ENCODE measurements at places on chromosomes 6 and 20.
A peak's percentile ranks its signal among the peaks of the same experiment; 100 is the strongest.

- peak; percentile 90 for DNase-seq
These were observed 224.4 kb upstream of the FLRT3 start for GRCh38 chr20:14561741-14562221.

GRCh38 chr6:17865798-17866725, 121.4 kb downstream of the KIF13A start:
- no peak for DNase-seq

DNA sequence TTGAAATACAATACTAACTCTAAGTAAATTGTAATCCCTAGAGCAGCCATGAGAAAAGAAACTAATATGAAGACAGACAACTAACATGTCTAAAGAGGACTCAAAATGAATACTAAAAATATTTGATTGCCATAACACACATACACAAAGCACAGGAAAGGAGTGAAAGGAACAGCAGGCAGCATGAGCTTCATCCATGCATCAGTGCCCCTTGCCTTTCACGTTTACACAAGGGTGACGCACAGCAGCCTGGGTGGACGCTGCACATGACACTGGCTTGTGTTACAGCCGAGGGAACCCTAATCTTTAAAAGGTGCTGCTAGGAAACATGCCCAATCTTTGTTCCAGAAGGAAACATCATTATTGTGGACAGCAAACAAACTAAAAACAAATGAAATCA, 123.5 kb downstream of the MAN1A1 start:
- peak; percentile 82 for DNase-seq

GRCh38 chr6:150865043-150865405, 478 bp upstream of the MTHFD1L start:
- no peak for DNase-seq

GRCh38 chr6:88565409-88565811, 398.0 kb downstream of the RNGTT start:
- DNase-seq: no peak

- peak; percentile 91 for DNase-seq
These were observed 37.5 kb upstream of the IER3 start for GRCh38 chr6:30781743-30782424.

DNA sequence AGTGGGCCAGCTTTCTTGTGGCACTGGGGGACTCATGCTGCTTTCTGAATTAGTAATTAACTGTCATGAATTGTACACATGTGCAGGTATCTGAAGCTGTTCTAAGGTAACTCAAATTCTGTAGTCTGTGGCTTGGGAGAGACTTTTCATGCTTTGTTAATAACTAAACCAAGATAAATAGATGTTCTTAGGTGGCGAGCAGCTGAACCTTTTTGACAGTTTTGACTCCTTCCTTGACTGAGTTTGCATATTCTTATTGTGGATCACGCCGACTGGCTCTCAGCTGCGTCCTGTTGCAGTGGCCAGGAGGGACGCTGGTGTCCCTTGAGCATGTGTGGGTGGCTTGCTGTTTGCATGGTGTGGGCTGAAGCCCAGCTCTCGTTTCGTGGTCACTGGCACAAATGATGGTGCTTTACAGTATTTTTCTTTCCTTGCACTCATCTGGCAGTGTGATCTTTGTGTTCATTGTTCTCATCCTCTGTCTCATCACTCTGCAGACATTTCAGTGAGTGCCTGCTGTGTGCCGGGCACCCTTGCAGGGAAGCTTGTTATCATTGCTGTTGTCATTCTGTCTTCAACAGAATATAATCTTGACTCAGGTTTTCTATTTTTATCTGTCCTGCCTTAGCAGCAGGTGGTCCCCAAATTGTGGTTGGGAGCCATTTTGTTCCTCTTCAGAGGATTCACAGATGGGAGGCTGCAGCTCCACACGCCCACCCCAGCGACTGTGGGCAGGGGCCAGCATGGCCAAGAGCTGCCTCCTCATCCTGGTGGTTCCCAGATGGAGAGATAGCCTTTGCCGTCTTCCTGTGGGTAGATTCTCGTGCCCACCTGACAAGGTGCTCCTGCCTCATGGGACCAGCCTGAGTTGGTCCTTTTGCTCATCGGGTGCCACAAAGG, 39.6 kb downstream of the DUSP22 start:
- no peak for DNase-seq

- DNase-seq: no peak
These were observed 36.4 kb upstream of the SAMD3 start for GRCh38 chr6:130259140-130259539.

DNA sequence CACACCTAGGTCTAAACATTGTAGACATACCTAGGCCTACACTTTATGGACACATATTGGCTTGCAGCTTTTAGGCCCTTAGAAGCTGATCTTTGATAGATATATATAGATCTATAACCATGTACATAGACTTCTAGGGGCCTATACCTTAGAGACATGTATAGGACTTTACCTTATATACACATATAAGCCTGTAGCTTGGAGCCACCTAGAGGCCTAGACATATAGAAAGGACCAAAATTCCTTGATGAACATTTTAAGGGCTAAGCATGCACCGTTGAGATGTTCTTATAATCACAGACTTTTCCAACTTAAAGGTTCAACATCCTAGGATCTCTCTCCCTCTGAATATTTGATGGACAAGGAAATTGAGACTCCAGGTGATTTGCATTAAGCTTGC, 371.7 kb upstream of the SASH1 start:
- peak; percentile 21 for DNase-seq

GRCh38 chr20:47905628-47906347, 120.5 kb upstream of the SULF2 start:
- DNase-seq: no peak

- no peak for DNase-seq
These were observed 158.1 kb upstream of the B3GAT2 start for GRCh38 chr6:71114986-71115385.

GRCh38 chr6:3235486-3235885, 8.0 kb upstream of the TUBB2B start:
- DNase-seq: no peak

DNA sequence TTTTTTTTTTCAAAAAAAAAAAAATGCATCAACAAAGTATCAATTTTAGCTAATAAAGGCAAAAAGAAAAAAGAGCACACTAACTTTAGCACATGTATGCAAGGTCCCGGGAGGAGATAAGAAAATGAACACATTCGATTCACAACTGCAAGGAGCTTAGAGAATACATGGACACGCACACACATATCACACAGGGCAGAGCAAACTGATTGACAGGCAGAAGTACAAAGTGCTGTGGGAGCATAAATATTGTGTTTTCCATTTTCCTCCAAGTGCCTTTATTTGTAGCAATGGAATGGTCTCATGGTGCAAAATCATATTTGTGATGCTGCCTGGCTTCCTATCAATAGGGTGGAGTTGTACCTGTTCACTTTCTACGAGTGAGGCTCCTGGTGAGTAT, 63.8 kb downstream of the SGK1 start:
- no peak for DNase-seq

- no peak for DNase-seq
These were observed 96.6 kb downstream of the SULF2 start for GRCh38 chr20:47688385-47689381.

GRCh38 chr6:52046456-52046855, 41.0 kb downstream of the PKHD1 start:
- DNase-seq: no peak

GRCh38 chr20:1616858-1617434, 2.9 kb downstream of the SIRPB1 start:
- DNase-seq: no peak

DNA sequence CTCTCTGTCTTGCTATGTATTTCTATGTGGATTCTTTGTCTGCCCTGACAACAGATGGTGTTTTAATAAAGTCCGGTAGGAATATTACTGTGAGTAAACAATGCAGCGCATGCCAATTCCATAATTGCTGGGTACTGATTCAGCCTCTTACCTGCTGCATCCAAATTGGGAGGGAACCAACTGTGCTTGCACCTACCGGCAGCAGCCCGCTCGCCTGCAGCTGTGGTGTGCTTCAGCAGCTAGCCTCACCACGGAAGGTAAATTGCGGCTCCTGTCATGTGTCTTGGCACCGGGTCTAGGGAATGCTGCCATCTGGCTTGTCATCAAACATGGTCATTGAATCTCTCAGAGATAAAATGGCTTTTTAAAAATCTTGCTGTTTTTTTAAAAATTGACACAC, 704.8 kb upstream of the SLC35B3 start:
- peak; percentile 96 for DNase-seq

GRCh38 chr6:30508890-30509736, 19.8 kb downstream of the HLA-E start:
- DNase-seq: peak; percentile 17

DNA sequence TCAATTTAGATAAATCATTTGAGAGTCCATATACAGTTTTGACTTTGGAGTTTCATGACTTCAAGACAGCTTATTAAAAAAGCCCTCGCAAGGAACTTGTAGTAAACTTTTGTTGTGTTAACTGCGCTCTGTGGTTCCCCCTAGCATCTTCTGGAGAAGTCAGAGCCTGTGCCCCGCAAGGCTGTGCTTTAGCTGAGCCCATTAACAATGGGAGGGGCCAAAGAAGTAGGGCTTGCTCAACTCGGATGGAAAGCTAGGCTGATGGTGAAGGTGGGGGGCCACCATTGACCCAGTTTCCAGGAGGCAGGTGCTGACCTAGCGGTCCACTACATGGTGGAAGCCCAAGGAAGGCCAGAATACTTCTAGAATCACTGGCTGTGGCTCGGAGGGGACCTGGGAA, 29.3 kb upstream of the OVOL2 start:
- DNase-seq: no peak

DNA sequence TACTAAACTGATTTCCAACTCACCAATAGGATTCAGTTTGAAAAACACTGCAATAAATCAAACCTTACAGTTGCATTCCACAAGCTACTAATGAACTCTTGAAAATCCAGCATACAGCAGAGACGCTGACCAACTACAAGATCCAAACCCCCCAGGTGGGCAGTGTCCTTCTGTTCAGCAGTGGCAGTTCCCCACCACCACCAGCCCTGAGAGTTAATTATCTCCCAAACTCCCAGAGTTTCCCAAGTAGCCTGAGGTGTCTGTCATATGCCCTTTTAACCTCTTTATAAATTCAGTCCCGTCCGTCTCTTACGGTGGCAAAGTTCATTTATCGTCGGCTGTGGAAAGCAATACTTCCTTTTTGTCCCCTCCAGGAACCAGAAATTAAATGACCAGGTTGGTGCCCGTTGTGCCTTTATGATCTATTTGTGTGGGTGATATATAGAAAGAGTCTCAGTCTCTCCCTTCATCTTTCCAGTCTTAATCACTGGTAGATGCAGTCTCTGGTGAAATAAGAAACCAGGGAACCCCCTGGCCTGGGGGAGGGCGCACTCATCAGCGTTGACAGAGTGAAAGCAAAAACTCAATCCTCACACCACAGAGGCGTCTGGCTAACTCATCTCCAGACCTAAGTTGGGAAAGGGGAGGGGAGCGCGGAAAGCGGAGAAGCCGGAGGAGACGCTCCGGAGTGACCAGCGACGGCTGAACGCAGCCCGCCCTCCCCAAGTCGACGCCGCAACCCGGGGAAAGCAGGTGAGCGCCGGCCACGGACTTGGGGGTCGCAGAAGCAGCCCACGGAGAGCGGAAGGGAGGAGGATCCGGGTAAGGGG, 717 bp downstream of the MRPL14 start:
- peak; percentile 30 for DNase-seq

- DNase-seq: no peak
These were observed 785.1 kb downstream of the MAFB start for GRCh38 chr20:39903806-39904465.

DNA sequence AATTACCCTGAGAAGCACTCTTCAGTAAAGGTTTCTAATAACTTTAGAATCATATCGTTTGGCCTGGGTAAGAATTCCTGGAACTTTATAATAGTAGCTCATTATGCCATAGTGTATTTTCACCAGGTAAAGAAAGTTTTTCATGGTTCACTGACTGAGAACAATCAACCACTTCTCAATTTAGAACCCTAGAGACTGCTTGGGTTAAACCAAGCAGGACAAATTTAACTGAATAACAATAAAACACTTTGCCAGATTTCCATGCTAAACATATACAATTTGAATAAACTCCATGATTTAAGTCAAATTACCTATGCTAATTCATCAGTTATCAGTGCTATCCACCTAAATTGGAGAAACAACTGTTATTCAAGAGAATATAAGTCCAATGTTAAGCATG, 99.4 kb downstream of the PLG start:
- peak; percentile 43 for DNase-seq

DNA sequence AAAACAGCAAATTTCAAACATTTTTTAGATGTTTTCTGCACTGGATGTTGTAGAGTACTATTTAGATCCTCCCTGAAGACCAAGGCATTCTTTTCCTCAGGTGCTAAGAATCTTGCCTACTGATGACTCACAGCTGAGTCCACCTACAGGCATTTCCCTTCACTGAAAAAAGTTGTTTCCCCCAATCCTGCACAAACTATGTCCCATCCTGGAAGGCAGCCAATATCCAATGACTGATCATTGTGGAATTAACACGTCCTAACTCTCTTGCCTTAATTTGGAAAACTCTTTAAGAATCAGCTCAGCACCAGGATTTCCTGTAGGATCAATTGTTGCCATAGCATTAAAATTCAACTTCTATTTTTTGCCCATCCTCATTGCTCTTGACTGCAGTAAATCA, 268.4 kb upstream of the IRAK1BP1 start:
- no peak for DNase-seq

DNA sequence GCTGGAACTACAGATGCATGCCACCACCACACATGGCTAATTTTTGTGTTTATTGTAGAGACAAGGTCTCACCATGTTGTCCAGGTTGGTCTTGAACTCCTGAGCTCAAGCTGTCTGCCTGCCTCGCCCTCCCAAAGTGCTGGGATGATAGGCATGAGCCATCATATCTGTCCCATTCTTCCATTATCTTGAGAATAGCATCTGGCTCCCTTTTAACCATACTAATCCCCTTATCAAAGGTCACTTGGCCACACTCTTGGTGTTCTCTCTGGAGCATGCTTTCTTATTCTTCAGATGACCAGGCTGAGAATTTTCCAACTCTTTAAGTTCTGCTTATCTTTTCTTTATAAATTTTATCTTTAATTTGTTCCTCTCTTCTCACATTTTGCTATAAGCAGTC, 15.9 kb upstream of the TRERF1 start:
- no peak for DNase-seq

- DNase-seq: no peak
These were observed 172.5 kb downstream of the LRFN2 start for GRCh38 chr6:40414617-40415016.

DNA sequence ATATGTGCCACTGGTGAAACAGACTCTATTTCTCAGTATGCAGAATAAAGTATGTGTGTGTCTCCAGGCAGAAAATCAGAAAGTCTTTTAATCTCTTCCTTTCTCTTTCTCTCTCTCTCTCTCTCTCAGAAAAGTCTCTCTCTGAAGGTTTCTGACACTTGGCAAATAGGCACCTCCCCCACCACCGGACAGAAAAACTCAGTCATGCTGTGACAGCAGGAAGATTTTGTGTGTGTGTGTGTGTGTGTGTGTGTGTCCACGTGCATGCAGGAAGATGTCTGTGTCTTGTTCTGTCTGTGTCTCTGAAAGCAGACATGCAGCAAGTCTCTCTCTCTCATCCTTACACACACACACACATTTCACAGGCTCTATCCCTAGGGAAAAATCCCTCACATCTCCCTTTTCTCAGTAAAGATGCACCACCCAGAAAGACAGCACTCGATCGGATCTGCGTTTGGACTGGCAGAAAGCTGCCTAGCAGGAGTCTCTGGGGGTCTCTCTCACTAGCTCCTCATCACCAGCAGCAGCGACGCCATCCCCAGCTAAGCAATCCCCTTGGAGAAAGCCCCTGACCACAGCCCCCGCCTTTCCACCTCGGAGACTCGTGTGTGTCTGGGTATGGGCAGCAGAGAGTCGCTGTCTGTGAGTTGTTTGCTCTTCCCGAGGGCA, 98.3 kb downstream of the EDN3 start:
- DNase-seq: peak; percentile 27

Data from NCI-H2171 treated with DMSO at 0.1 percent for 48 hours (cell line).